ENCODE measurements at places on chromosomes 5 and 9.

DNA sequence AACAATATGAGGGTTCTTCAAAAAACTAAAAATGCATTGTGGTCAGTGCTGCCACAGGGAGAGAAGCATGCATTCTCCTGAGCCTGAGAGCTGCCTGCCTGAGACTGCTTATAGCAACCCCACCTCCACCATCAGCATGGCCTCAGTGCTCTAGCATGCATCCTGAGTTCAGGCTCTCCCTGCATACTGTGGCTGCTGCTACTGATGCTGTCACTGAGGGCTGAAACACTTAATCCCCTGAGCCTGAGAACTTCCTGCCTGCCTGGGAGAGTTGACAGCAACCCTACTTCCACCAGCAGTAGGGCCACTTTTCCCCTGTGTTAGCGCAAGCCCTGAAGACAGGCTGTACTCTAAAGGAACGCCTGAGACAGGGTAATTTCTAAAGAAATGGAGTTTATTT, 206.0 kb downstream of the FBXO4 start:
- no peak for DNase-seq

GRCh38 chr9:96651626-96652025, 3.5 kb downstream of the PRXL2C start:
- DNase-seq = peak; percentile 14

DNA sequence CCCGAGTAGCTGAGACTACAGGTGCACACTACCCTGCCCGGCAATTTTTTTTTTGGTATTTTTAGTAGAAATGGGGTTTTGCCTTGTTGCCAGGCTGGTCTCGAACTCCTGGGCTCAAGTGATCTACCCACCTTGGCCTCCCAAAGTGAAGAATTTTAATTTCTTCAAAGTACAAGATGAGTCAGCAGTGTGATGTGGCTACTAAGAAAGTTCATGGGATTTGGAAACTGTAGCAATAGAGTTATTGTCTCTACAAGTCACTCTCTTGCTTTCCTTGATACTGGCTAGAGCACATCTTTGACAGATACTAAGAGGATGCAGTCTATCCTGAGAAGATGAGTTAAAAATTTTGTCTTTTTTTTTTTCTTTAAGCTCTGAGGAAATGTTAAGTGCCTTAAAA, 1.6 kb downstream of the CREB3 start:
- no peak for DNase-seq

GRCh38 chr9:1837453-1838084, 177.6 kb upstream of the SMARCA2 start:
- no peak for DNase-seq

DNA sequence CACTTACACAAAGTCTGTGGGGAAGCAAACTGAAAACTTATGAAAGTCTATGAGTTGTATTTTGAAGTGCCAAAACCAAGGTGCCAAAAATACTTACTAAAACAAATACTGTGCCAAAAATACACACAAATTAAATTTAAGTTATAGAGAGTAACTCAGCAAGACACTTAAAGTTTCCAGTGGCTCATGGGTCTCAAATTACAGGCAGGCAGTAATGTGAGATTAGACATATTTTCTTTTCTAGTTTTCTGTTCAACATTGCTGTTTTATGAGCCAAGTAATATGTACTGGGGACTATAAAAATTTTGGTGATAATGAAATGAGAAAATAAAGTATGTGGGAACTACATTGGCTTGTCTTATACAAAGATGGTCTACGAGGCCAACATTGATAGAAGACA, 172.2 kb upstream of the SNX2 start:
- no peak for DNase-seq

GRCh38 chr5:93941897-93942296, 200.5 kb upstream of the POU5F2 start:
- no peak for DNase-seq

DNA sequence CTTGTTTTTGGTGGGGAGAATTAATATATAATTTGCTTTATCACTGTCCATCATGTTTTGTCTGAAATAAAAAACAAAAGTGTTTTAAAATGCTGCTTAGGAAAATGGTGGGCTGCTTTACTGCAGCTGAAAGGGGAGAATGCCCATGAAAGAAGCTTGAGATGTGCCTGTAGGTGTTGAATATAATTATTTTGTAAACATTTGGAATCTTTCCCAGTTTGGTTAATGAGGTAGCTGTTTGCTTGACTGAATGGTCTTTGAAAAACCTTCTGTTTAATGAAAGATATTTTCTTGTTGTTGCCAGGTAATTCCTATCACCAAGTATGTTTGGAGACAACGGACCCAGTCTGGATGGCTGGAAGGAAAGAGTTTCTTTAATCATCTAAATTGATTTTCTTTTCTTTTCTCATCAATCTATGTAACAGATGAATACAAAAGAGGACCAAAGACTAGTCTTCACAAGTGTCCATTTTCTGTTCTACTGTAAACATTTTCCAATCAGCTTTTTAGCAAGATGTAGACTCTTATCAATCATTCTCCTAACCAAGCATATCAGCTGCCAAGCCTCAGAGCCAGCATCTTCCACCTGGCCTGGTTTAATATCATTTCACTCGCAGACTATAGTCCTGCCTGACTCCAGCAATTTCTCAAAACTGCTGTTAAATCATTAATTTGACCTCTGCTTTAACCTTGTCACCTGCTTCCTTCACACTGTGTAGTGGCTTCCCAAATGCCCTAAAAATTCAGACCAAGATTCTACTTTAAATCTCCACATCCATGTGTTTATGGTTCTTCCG, 441.2 kb upstream of the CHD1 start:
- DNase-seq = no peak

- DNase-seq = no peak
Measured at GRCh38 chr9:126203313-126203712, 123.3 kb upstream of the MVB12B start.

DNA sequence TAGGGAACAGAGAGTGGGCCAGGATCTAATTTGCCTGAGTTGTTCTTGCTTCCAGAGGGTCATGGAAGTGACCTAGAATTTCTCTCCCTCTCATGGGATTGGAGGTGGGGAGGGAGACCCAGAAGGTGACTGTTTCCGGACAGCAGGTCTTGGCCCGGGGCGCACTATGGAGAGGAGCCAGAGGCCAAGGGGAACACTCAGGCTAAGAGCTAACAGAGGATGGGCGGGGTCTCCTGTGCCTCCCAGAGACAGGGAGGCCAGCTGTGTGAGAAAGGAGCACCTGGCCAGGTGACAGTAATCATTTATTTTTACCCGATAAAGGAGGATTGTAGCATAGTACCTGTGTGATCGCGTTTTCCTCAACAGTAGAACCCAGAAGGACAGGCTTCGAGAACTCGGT, 50.9 kb upstream of the ANKH start:
- no peak for DNase-seq

GRCh38 chr5:76958991-76959767, 6.3 kb downstream of the CRHBP start:
- DNase-seq = no peak

DNA sequence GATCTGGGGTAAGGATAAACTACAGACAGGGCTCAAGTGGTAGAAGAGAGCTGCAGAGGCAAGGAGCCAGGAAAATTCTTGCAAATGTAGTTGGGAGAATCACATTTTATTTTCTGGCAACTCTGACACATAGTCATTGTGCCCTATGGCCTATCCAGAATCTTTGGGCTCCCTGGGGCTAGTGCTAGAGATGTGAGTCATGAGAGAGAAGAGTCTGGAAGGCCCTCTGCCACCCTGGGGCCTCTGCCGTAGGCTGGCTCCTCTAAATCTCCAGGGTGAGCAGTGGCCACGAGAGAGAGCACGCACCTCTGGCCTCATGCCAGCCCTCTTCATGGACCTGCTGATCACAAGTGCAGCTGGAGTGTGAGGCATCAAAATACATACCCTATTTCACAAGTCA, 74.3 kb upstream of the SSBP2 start:
- DNase-seq = no peak

DNA sequence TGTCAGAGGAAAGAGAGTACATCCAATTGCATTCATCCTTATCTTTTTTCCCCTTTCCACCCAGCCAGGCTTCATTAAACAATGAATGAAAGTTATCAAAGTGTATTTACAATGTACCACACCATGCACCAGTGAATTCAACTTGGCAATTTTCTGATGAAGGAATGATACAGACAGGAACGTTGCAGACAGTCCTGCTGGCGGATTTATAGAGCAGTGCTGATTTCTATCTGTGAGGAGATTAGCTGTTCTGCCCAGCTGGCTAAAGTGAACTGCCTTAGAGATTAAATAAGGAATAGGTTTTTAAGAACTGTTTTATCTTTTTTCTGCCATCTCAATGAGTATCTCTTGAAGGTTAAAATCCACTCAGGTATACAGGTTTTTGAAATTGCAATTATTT, 403.9 kb downstream of the CDH18 start:
- DNase-seq = no peak

GRCh38 chr5:149046196-149046829, 16.5 kb downstream of the SH3TC2 start:
- DNase-seq = no peak

DNA sequence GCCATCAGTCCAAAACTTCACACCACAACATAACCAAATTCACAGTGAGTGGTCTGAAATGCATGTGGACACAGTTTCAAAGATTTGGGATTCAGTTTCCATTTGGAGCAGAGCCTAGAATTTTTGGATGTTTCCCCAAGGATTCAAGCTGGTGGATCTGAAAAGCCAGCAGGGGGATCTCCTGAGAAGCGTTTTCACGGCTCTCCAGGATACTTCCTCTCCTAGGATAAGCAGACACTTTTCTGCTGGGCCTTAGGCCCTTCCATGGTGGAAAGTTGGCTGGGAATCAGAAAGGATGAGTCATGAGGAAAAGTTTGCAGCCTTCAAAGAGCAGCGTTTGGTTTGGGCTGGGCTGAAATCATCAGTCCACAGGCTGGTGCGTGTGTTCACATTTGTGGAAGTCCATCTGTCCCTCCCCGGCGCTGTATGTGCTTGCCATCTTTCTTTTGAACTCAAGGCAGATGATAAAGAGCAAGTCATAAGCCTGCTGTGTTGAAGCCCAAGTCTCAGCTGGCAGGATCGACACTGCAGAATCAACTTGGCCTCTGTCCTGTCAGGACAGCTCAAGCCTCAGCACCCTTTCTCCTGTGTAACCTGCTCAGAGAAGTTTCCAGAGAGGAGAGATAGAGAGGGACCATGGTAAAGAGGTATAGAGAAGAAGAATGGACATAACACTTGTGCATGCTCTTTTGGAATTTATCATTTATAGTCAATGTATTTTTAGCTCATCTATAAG, 152.6 kb upstream of the MSX2 start:
- DNase-seq = no peak

DNA sequence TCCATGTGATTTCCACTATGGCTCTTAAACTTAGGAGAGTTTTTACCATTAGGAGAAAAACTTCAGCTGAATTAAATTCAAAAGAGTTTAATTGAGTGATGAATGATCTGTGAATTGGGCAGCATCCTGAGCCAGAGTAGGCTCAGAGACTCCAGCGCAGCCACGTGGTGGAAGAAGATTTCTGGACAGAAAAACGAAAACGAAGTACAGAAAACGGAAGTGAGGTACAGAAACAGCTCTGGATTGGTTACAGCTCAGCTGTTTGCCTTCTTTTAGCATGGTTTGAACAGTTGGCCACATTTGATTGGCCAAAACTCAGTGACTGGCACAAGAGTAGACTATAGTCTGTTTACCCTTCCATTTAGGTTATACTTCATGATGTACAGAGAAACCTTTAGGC, 69.2 kb upstream of the PLPP1 start:
- no peak for DNase-seq

GRCh38 chr5:6373081-6373846, 5.1 kb downstream of the MED10 start:
- no peak for DNase-seq

DNA sequence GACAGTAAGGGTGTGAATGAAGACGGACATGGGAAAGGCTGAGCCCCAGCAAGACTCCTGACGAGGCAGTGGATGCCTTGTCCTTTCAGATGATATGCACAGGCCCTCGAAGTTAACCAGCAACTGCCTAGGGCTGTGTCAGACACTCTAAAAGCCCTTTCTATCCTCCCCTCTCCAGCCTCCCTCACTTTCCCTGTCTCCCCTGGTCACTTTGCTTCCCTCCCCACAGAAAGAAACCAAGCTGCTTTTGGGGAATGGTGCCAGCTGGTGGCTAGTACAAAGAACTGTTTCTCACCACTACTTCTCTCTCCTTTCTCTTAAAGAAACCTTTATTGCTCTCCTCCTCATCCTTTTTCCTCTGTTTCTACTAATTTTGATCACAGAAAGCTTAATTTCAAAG, 21.4 kb downstream of the LHFPL2 start:
- no peak for DNase-seq

GRCh38 chr9:134670042-134670525, 28.5 kb downstream of the COL5A1 start:
- no peak for DNase-seq

DNA sequence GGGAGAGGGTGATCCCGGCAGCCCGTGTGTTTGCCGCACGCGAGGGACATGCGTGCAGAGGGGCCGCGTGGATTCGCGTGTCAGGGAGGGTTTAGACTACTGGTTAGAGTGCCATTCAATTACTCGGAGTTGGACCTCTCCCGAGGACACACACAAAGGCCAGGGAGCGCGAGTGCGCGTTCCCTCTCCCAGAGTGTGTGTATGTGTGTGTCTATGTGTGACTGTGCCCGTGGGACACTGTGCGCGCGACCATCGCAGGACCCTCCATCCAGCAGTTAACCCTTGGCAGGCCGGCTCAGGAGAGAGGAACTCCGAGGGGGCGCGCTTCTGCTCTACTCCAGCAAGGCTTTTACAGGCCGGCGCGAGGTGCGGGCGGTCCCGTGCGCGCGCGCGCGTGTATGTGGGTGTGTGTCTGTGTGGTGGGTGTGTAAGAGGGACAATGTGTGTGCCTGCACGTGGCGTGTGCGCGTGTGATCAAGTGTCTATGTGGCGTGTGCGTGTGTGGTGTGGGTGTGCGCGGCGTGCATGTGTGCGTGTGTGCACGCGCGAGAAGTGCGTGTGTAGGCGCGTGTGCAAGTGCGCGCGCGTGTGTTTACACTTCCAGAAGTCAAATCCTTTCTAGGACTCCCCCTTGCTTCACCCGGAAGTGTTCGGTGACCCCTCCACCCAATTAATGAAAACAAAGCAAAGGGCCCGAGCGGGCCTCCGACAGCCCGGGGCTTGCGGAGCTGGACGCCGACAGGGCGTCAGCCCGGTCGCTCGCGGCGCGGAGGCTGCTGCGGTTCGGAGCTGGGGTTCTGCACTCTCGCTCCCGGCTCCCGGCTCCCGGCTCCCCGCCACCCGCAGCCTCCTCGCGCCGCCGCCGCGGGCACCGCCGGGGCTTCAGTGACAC, 75.3 kb upstream of the TBCA start:
- DNase-seq = no peak

- no peak for DNase-seq
Measured at GRCh38 chr5:34914671-34915138, 599 bp downstream of the RAD1 start.

- DNase-seq = no peak
Measured at GRCh38 chr5:30194595-30194994, 998.9 kb upstream of the CDH6 start.

DNA sequence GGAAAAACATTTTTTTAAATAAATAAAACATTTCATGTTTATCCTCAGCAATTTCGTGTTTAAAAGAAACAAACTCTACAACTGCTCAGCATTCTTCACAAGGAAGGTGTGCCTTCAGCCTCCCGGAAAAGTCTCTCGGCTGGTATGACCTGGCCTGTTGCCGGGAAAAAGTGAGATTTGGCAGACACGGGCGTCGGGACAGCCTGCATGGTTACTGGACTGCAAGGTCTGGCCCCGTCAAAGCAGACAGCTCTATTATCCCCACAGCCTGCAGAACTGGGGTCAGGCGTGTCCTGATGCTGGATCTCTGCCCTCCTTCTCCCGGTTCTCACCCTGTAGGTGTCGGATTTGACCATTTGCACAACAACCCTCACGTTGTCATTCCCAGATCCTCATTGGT, 120.3 kb upstream of the SPATA31C2 start:
- no peak for DNase-seq

GRCh38 chr9:2657427-2657826, 35.8 kb downstream of the VLDLR start:
- DNase-seq = peak; percentile 39

- DNase-seq = no peak
Measured at GRCh38 chr9:78026416-78026815, 5.2 kb downstream of the GNAQ start.
